RWPE2 (cell line): ENCODE measurements at places on chromosomes 5 and 9.

- DNase-seq: no peak
These were observed 935.8 kb downstream of the DTWD2 start for GRCh38 chr5:118052503-118052902.

- peak; percentile 64 for DNase-seq
These were observed 2.6 kb downstream of the NKD2 start for GRCh38 chr5:1011226-1011631.

DNA sequence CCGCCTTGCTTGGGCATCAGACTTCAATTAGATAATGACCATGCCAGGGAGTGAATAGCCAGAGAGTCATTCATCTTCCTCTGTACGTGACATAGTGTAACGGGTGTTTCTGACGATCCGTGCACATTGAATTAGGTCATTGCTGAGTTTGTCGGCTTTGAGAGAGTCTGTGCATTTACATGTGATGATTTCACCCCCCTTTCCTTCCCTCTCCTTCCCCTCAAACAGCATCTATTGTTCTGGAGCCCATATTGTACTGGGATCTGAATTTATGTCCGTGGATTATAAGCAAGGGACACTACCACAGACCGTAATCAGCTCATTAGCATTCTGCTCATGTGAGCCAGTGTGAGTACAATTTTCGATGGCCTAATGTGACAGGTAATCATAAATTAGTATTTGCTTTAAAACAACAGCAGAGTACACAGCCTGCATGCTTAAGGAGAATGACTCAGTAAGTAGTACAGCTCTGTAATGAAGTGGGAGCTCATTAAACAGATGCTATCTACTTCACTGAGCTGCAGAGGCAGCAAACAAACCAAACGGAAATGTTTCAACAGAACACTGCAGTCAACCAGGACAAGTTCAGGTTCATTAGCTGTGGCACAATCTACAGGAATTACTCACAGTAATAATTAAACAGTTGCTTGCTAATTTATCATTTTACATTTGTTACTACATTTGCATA is 302.1 kb downstream of the CSNK1G3 start:
- no peak for DNase-seq

DNA sequence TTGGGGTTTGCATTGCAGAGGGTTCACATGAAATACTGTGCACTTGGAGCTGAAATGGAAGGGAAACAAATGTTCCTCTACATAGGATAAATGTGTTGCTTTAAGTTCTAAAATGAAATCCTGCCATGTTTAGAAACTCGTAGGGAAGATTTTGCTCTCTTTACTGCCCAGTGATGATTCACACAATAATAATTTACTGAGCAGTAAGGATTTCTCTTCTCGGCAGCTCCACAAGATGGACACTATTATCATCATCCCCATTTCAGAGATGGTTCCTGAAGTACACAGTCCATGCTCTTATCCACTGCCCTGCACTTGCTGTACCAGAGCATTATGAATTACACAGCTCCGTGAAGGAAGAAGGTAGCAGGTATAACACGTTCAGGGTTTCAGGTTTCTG is 4.1 kb downstream of the HACD4 start:
- DNase-seq: no peak

GRCh38 chr5:176167800-176168199 is 70.4 kb upstream of the SIMC1 start:
- no peak for DNase-seq

DNA sequence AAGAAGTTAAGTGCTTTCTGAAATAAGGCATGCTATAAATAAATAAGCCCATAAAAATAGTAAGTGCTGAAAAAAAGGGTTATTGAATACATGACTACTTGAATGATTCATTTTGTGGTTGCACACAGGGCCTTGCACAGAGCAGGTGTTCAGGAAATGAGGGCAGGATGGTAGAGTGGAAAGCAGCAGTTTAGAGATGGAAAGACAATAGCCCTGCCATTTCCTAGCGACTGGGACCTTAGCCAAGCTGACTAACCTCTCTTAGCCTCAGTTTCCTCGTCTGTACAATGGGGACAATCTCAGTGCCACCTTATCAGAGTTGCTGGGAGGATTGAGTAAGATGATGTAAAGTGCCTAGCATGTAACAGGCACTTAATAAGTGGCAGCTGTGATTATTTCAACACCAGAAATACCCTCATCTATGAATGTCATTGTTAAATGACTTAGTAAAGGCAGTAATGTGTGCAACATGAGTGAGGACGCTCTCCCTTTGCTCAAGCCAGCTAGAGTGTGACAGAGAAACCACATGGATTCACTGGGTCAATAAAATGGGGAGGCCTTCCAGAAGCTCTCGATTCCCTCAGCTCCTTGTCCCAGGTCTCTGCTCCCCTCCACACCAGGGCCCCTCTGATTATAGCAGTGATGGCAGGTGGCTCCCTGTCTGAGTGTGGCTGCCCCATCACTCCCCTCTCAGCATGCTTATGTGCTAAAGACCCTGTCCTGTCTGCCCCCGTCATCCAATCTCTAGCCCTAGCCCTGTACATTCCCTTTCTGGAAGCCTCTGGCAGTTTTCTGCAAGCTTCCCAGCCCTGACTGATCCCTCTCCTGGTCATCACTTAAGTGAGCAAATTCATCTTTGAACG is 16.0 kb upstream of the PHF19 start:
- DNase-seq: no peak

GRCh38 chr5:159359408-159359807 is 29.1 kb upstream of the IL12B start:
- no peak for DNase-seq

DNA sequence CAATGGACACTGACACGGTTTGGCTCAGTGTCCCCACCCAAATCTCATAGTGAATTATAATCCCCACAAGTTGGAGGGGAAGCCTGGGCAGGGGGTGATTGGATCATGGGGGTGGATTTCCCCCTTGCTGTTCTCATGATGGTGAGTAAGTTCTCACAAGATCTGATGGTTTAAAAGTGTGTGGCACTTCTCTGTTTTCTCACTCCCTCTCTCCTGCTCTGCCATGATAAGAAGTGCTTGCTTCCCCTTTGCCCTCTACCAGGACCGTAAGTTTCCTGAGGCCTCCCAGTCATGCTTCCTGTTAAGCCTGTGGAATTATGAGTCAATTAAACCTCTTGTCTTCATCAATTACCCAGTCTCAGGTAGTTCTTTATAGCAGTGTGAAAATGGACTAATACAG is 115.8 kb upstream of the KIF2A start:
- no peak for DNase-seq

DNA sequence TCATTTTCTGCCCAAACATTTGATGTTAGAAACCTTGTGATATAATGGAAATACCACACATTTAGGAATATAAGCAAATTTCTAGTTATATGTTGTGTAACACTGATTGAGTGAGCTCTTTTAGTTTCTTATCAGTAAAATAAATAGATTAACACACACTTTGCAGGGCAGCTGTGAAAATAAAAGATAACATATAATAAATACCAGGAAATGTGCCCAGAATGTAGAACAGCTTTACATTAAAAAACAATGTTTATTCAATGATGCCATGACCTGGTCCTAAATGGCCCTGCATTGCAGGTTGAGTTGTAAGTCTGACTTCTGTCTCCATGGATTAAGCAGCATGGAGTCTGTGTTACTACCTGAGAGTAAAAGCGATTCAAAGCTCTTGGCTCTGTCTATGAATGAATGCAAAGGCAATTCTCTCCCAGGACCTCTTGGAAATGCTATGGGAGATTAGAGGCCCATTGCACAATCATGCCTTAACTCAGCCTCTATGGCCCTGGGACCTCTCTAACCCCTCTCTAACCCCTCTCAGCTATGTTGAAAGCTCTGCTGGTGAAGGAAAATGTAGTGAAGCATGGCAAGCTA is 296.0 kb upstream of the ACTBL2 start:
- no peak for DNase-seq

DNA sequence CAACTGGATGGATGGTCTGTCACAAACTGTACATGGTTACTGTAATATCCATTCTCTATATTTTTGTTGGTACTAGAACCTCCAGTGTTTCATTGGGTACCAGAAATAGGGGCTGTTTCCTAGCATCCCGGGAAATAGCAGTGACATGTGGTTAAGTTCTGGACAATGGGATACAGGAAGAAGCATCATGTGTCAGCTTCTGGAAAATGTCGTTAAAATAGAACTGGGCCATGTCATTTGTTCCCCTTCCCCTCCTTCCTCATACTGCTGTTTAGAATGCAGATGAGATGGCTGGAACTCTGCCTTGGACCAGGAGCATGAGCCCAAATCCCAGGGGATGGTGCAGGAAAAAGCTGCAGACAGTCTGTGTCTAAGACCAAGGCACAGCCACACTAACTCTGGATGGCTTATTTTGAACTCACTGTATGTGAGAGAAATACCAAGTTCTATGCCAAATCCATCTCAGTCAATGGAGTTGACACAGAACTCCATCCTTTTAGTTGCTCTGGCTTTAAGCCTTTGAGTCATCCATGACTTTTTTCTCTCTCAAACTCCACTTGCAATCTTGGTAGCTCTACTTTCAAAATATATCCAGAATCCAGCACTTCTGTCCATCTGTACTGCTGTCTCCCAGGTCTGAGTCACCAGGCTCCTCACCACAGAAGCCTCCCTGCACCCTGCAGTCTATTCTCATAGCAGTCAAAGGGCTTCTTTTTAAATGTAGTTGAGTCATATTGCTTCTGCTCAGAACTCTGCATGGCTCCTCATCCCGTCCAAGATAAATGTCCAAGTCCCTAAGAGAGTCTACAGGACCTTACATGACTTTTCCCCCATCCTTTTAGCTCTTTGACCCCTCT is 184.2 kb downstream of the NSG2 start:
- no peak for DNase-seq

- no peak for DNase-seq
These were observed 139.3 kb upstream of the IER5L start for GRCh38 chr9:129317179-129318011.

GRCh38 chr5:157592594-157592993 is 17.0 kb upstream of the ADAM19 start:
- DNase-seq: no peak

GRCh38 chr9:83419961-83420360 is 118.2 kb downstream of the FRMD3 start:
- no peak for DNase-seq
